Fibroblast of the aortic adventitia (primary cell): ENCODE measurements at places on chromosomes 6 and 20.

- DNase-seq = no peak
These were observed 159.2 kb upstream of the ARG1 start for GRCh38 chr6:131413831-131414191.

GRCh38 chr6:116359131-116359530, 11.6 kb upstream of the DSE start:
- no peak for DNase-seq

DNA sequence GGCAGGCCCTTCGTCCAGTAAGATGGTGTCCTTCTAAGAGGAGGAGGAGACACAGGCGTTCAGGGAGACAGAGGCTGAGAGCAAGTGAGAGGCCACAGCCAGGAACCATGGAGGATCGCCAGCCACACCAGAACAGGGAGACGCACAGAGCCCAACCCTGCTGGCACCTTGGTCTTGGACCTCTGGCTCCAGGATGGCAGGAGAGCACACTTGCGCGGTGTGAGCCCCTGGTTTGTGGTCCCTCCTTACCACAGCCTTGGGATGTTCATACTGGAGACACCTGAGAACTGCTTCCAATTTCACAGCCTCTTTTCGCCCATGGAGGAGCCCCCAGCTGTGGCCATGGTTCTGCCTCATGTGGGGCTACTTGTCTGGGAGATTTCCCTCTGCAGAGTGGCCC, 222.4 kb downstream of the DLL1 start:
- DNase-seq = no peak

DNA sequence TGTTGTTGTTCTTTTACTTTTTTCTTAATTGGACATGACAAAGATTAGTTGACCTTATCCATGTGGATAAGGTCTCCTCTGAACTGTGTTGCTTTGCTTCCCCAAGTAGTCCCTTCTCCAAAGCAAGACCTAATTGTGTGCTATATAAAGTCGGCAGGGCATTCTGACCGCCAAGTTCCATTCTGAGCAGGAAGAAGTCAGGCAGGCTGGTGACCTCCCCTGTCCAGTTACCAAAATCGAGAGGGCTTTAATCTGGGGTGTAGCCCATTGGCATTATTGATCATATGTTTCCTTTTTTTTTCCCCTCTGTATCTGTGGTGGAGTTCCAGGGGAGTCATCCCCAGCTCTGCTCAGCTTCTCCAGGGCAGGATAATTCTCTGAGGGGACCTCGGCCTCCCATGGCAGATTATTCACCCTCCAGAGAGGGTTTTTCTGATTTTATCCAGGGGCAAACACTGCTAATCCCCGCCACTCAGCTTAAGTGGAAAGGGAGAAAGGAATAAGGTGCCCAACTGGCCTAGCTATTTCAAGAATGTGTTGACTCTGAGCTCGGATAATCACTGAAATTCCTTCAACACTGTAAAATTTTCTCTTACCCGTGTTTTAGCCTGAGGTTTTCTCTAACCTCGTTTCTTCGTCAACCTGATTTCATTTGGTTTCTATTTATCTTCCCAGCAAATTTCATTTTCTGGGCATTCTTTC, 71.8 kb upstream of the L3MBTL3 start:
- DNase-seq = no peak

DNA sequence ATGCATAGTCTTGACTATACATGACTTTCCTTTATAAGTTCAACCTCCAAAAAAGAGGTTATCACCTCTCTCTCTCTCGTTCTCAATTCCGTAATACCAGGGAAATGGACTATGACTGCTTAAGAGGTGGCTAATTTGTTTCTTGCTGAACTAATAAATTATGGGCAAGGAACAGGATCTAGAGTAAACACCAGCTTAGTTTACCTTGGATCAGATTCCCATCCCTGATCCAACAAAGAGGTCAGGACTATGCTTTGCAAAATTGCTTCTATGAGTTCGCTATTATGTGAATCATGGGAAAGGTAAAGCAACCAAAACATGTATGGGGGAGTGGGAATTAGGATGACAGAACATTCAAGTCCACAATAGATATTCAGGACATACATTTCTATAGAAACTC, 630.7 kb downstream of the HACE1 start:
- no peak for DNase-seq

GRCh38 chr6:158711264-158711663, 61.4 kb downstream of the SYTL3 start:
- peak; percentile 79 for DNase-seq

GRCh38 chr20:8557711-8558110, 425.6 kb downstream of the PLCB1 start:
- DNase-seq = peak; percentile 76

DNA sequence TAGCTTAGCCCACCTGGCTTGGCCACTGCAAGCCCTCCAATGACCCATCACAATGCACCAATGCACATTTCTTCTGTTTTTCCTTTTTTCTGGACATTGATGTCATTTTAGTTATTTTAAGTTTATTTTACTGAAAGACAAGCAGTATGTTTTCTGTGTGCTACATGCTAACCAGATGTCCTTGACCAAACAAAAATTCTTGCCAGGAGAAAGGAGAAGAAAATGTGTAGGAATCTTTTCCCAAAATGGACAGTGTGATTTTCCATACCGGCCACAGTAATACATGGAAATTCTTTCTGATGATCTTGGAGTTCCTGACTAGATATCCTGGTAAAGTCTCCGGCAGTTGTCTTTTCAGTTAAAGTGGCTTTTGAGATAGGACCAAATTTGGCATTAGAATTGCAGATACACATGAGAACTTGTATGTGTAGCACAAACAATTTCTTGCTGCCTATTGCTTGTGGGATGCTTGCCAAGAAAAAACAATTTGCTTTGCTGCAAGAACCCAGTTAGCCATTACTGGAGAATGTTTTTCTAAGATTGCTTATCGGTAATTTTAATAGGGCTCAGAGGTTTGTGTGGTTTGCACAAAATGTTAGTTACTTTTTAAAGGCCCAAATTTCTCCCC, 696.5 kb upstream of the CITED2 start:
- DNase-seq = peak; percentile 97

DNA sequence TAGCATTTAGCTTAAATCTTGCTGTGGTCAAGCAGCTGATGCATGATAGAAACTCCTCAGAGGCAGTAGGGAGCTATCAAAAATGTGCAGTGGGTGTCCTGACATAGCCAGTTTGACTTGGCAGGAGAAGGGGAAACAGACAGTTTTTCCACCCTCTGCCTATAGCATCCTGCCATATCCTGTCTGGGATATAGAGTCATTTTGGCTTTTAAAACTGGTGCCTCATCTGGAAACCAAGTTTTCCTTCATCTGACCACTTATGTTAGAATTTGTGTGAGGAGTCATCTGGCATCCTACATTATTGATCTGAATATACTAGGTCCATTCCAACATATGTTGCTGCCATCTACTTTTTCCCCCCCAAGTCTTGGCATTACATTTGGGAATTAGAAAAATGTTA, 284.1 kb downstream of the CD109 start:
- no peak for DNase-seq

GRCh38 chr20:8156235-8157079, 24.4 kb downstream of the PLCB1 start:
- DNase-seq = peak; percentile 56

GRCh38 chr6:75842732-75843131, 93.7 kb downstream of the MYO6 start:
- DNase-seq = no peak

GRCh38 chr20:8212286-8212685, 80.2 kb downstream of the PLCB1 start:
- no peak for DNase-seq

DNA sequence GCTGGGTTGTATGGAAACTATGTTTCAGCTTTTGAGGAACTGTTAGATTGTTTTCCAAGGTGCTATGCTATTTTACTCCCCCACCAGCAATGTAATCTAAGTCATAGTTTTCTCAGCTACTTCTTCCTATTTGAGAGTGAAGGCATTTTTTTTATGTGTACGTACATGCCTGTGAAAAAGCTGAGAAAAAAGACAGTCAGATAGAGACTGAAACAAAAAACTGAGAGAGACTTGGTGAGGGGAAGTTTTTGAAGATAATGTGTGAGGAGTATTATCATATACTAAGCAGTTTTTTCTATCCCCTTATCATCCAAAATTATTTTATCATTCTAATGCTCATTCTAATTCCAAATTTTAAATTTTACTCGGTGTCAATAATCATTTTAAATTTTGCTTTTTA, 780.0 kb downstream of the BCKDHB start:
- no peak for DNase-seq

DNA sequence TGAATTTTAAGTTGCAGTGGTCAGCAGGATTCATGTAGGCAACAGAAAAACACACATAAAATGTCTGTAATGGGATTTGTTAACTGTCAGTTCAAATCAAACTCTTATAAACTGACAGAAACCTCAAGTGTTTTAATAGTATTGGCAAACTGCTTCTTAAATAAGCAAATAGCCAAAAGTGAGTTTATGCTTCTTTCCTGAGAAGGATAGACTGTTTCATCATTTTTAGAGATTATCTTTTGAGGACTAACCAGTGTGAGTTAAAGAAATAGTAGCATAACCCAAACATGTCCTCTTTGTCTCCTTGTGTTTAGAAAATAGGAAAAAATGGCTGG, 68.0 kb downstream of the AIG1 start:
- DNase-seq = no peak

GRCh38 chr6:149331043-149331807, 13.7 kb downstream of the TAB2 start:
- no peak for DNase-seq

GRCh38 chr6:14212020-14212419, 94.4 kb downstream of the CD83 start:
- no peak for DNase-seq

- DNase-seq = peak; percentile 13
These were observed 191.1 kb upstream of the HEY2 start for GRCh38 chr6:125558241-125558843.

GRCh38 chr20:23349338-23350195, 1.0 kb upstream of the NXT1 start:
- peak; percentile 63 for DNase-seq

DNA sequence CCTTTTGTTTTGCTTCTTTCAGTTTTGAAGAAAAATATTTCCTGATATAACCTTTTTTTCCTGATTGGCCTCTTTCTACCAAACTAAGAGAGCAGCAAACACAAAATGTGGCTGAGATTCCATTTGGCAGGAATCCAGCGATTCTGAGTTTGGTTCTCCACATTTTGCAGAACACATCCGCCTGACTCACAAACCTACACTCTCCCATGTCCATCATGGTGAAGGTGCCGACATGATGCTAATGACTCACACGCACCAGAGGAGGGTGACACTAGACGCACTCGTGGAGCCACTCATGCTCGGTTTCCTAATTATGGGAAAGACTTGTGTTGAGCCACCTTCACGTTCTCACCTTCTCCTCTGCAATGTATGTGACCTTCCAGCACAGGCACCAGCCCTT, 45.9 kb upstream of the DUSP22 start:
- DNase-seq = no peak

- no peak for DNase-seq
These were observed 543.1 kb downstream of the PRKN start for GRCh38 chr6:162184465-162184864.

DNA sequence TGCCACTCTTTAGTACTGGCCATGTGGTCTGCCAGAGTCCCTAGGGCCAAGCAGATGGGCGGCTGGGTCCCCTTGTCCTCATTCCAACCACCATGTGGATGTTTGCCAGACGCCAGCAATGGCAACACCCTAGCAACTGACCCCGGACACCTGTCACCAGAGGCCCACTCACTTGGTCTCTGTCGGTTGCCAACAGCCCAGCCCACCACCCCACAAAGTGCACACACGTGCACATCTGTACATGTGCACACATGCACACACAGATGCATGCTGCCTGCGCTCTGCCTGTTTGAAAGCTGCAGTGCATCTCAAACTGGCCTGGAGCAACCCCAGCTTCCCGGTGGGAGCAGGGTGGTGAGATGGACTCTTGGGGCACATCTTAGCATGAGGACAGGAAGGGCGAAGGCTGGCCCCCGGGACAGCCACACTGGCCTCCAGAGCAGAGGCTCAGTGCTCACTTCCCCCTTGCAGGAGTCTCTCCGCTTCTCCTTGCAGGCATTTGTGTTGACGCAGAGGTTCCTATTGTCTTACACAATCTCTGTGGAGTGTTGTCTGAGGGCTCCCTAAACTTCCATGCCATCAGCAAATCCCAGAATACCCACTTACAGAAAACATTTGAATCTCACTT, 54.0 kb downstream of the PSMG4 start:
- DNase-seq = no peak

GRCh38 chr6:122998403-122998975, 2.5 kb downstream of the CLVS2 start:
- no peak for DNase-seq

DNA sequence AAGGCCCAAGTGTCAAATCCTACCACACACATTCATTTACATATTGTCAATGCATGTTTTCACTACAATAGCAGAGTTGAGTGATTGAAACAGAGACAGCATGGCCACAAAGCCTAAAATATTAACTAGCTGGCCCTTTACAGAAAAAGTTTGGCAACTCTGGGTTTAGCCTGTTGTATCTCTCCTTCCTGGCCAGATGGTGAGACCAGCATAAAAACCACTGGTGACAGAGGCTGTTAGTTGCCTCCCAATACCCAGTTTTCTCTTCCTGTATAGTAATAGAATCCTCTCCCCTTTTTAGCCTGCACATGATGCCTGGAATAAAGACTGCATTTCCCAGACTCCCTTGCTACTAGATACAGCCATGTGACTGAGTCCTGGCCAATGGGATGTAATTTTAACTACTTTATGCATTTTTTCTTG, 100.0 kb upstream of the TAB2 start:
- no peak for DNase-seq

GRCh38 chr6:10080561-10080960, 334.3 kb downstream of the TFAP2A start:
- DNase-seq = no peak

DNA sequence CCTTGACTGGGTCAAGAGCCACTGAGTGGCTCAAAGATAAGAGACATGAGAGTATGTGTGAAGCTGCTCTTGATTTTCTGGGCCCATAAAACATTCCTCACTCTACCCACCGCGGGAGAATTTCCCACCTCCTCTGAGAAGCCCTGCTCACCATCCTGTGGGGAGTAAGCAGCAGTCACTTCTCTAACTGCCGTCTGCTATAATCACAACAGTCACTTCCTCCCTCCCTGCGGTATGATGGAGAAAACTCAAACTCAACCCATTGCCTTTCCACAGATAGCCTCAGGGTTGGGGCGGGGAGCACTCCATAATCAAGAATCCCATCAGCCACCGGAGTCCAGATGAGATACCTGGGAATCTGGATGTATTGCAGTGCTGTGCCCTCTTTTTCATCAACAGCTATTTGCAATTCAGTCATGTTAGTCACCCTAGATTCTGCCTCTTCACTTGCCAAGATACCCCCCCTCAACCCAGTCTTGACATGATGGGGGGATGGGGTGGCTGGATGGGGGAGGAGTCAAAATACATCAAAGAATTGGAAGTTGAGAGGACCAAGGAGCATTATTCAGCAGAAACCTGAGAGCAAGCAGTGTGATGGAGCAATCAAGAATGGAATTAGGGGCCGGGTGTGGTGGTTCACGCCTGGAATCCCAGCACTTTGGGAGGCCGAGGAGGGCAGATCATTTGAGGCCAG, 5.1 kb downstream of the MOCS1 start:
- DNase-seq = peak; percentile 13
